ENCODE measurements at places on chromosomes 3 and 15.

- no peak for DNase-seq
Observed at GRCh38 chr3:4643904-4644547, 150.9 kb downstream of the ITPR1 start.

DNA sequence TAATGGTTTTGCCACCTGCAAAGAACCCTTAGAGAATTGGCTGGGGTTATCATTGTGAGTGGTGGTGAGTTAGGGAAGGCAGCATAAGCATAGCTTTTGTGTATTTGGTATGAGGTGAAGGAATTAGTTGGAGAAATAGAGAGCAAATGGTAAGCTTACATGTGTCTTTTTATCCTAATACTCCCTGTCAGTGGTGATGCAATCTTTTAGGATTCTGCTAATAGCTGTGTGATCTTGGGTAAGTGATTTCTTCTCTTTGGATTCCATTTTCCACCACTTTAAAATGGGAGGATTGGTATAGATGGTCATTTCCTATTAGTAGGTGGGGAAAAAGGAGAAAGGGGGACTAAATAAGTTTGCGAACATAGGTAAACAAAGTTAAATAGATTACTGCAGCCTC, 30.9 kb downstream of the PIAS1 start:
- DNase-seq: no peak

- no peak for DNase-seq
Observed at GRCh38 chr3:179451265-179452175, at the start of gene GNB4. Gene GNB4 (minus strand): TSS chr3:179451470. CDS start chr3:179426200, 25,270 bp downstream.

DNA sequence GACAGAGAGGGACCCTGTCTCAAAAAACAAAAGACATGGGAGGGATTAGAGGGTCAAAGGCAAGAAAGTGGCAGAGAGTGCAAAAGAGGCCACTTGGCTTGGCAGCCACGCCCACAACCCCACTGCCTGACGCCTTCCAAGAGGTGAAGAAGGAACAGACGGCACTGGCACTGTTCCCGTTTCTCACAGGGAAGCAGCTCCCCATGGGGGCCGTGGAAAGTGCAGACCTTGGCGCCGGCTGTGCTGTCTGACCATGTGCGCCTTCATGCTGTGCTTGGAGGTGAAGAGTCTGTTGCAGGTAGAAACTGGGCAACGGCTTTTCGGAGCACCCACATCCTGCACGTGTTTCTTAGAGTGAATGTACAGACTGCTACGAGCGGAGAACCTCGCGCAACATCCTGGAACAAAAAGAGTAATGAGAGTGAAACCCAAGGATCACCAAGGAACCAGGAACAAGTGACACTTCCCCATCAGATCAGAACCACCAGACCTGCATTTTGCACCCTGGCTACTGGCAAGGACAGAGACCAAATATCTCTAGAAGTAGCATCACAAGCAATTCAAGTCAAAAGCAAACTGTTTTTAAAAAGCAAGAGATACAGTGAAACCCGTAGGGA, 9.7 kb downstream of the ZXDC start:
- no peak for DNase-seq

GRCh38 chr3:14200841-14201240, 22.2 kb downstream of the LSM3 start:
- DNase-seq: no peak

- no peak for DNase-seq
Observed at GRCh38 chr15:75036212-75036616, 12.8 kb downstream of the PPCDC start.

GRCh38 chr3:171994646-171995428, 44.5 kb upstream of the FNDC3B start:
- peak; percentile 43 for DNase-seq

- DNase-seq: peak; percentile 78
Observed at GRCh38 chr3:56923526-56924224, 121.9 kb upstream of the ARHGEF3 start.

DNA sequence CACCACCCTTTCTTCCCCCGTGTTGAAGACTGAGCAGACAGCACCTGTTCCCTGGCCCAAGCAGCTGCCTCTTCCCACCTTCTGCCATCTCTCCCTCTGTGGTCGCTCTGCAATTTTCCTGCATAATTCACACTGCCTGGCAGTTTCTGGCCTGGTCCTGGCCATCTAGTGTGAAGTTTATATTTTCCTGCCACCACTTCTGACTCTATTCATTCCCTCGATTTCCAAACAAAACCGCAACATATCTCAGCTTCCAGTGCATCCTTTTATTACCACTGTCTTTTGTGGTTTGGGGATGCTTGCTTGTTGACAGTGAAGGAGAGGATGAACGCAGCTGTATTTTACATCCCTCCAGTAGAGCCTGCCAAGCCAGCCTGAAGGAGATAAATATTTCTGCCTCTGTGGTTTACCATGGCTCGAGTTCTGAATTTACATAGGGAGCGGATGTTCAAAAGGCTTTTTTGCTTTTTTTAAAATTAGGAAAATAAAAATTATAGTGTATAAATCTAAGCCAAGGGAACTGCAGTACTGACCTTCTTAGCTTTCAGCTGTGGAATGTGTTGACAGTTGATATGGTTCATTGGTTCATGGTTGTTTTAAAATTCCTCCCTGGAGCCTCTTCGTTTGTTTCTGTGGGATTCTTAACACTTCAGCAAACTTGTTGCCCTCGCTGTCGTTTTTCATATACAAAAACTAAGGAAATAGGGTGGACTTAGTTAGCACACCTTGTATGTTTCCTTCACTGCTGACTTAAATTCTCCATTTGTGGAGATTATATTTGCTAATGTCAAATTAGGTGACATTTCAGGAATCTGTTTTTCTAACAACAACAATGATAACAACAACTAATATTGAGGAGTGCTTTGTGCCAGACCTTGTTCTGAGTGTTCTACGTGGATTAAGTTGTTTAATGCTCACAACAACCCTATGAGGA, 250.5 kb downstream of the ADAMTSL3 start:
- no peak for DNase-seq

DNA sequence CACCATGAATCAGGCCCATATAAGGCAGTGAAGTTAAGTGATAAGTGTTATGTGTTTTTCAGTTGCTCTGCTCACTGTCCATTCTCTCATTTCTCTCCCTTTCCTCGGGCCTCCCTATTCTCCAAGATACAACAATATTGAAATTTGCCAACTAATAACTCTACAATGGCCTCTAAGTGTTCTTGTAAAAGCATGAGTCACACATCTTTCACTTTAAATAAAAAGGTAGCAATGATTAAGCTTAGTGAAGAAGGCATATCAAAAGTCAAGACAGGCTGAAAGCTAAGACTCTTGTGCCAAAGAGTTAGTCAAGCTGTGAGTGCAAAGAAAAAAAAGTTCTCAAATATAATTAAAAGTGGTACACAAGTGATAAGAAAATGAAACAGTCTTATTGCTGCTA, 675.4 kb downstream of the OTOL1 start:
- DNase-seq: peak; percentile 9

GRCh38 chr3:46141813-46142212, 66.3 kb downstream of the CCR1 start:
- no peak for DNase-seq

DNA sequence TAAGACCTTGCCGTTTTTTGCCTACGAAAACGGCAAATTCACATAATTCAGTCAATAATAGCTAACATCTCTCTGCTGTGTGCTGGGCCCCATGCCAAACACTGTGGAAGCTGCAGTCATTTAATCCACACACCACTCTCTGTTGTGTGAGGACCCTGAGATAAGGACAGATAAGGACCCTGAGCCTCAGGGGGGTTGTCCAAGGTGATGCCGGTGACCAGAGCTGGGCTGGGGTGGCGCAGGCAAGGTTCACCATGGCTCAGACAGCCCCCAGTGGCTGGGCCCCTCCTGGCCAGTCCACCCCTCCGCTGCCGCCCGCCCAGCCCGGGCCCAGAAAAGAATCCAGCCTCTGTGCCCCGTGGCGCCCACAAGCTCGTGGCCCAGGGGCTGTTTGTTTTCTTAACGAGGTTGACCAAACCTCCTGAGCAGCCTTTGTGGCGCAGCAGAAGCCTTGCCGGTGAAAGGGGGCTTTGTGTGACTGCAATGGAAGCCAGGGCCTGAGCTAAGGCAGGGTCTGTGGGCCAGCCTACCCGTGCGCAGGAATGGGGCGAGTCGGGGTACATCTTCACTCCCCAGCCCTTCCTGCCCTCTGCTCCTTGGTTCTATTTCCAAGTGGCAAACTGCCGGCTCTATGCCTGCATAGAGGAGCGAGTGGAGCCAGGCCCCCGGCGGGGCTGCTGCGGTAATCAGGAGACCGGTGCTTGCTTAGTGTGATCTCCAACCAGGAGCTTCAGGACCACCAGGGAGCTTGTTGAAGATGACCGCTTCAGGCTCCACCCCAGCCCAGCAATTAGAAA, 4.4 kb upstream of the SNX22 start:
- DNase-seq: no peak

- DNase-seq: no peak
Observed at GRCh38 chr3:188303823-188304222, 149.9 kb downstream of the LPP start.

DNA sequence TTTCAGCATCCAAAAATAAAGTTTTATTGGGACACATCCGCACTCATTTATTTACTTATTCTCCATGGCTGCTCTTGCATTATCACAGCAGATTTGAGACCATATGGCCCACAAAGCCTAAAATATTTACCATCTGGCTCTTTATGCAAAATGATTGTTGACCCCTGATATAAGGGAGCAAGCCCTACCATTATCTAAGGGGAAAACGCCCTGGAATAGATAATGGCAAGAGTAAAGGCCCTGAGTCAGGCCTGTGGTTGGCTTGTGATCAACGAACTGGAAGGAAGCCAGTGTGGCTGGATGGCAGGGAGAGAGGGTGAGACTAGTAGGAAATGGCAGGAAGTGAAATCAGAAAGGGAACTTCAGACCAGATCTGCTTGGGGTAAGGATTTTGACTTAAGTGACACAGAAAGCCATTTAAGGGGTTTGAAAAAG, 24.6 kb upstream of the DMXL2 start:
- DNase-seq: no peak

DNA sequence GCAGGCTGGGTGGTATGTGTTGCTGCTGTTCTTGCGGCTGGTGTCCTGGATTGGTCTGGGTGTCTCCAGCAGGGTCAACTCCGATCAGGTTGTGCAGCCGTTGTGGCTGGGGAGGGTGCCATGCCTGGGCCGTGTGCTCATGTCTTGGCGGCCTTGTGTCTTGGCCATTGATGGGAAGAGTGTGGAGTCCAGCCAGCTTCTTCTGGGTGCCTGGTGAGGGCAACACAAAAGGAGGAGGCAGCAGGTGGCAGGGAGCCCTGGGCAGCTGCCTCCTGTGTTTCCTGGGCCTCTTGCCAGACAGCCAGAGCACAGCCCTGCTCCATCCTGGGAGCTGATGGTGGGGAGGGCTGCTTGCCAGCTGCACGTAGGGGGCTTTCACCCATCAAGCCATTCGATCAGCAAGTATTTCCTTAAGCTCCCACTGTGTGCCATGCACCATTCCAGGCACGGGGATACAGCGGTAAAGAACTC, 4.3 kb downstream of the CHAC1 start:
- no peak for DNase-seq

GRCh38 chr3:84547971-84548970, 410.5 kb upstream of the CADM2 start:
- peak; percentile 6 for DNase-seq

DNA sequence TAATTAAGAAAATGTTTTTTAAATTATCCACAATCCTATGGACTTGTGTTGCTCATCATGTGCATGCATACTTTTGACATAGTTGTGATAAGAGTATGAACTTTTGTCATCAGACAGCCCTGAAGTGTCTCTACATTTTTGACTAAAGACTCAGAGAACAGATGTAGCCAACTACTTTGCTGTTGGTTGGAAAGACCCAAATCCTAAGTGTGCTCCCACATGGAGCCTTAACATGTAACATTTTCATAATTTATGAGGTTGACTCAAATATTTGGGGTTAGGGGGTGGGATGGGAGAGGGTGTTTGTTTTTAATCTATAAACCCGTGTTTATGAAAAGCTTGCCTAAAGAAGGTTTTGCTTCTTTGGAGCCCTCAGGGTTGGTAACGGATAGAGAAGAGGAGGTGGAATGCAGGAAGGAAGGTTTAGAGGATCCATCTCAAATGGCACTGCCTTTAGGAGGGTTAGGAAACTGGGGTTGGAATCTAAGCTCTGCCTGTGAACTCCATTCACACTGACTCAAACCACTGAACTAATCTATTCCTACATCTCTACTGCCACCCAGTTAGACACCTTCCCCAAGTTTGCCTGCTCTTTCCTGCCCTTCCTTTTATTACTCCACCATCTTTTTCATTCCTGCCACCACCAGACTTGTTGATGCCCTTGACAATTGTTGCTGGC, 3.7 kb downstream of the BOC start:
- no peak for DNase-seq

DNA sequence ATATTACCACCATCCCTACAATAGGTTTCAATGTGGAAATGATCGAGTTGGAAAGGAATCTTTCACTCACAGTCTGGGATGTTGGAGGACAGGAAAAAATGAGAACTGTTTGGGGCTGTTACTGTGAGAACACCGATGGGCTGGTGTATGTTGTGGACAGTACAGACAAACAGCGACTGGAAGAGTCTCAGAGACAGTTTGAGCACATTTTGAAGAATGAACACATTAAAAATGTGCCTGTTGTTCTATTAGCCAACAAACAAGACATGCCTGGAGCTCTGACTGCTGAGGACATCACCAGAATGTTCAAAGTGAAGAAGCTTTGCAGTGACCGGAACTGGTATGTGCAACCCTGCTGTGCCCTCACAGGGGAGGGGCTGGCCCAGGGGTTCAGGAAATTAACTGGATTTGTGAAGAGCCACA, 510 bp downstream of the ARL14 start:
- no peak for DNase-seq

DNA sequence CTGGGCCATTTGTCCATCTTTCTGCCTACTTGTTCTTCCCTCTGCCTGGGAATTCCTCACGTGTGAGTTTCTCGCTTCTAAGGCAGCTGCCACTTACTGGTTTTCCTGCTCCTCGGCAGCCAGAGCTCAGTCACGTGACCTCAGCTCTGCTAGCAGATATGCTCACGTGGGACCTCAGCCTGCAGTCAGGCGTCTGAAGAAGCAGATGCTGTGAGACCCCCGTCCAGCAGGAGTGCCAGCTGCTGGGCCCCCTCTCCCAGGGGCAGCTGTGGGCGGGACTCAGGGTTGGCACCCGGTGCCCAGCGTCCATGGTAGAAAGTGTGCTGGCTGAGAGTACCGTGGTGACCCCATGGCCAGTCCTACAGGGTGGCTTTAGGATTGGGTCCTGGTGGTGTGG, 161.3 kb upstream of the TLE3 start:
- peak; percentile 64 for DNase-seq

DNA sequence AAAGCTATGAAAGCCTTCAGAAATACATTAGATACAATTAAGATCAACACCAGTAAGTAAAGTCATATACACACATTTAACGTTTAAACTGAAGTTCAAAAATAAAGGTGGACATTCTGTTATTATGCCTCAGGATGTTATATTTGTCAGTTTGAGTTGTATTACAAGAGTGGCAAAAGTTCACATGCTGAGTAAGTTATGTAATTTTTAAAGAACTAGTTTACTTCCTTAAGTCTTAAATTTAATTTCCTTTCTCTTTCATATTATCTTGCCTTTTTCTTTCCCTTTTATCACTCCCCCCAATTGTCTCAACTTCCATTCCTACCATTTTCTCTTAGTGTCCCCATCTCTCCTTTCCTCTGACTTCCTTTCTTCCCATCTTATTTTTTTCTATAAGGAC, 4.9 kb upstream of the GPR87 start:
- DNase-seq: no peak
